ENCODE measurements at places on chromosomes 11 and 22.

- DNase-seq: no peak
Observed at GRCh38 chr22:36480941-36481392, 473 bp downstream of the TXN2 start.

GRCh38 chr11:64092111-64092760 lies 56.5 kb downstream of the FLRT1 start:
- DNase-seq: no peak

GRCh38 chr11:74024261-74025029 lies 15.6 kb upstream of the UCP3 start:
- DNase-seq: peak; percentile 57

DNA sequence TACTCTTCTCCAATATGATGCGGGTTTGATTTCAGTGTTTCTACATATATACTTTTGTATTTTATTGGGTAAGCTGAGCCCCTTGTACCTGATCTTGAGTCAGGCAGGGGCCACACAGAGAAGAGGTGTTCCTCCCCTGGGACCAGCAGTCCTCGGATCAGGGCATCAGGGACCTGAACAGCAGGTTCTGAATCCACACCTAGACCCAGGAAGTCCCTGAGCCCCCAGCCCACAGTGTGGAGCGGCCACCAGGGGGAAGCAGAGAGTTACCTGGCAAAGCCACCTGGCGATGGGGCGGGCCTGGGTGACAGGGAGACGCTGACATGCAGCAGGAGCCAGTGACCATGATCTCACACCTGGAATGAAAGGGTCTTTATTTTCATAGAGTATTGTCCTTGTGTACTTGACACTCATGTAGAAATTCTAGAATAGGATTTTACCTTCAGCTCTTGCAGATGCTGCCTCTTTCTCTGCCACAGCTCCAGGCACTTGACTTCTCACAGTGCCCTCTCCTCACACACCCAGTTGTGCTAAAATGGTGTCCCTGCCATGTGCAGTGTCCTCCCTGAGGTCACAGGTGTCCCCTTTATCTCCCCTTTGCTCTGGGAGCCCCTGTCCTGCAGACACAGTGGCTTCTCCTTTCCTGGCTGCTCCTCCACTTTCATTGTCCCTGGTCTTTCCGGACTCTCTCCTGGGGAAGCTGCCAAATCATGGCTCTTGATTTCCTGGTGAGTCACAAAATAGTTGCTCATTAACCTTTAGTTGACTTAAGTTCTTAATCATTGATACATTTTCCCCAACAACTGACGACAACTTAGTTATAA lies 48.5 kb downstream of the GGTLC2 start:
- DNase-seq: peak; percentile 58

DNA sequence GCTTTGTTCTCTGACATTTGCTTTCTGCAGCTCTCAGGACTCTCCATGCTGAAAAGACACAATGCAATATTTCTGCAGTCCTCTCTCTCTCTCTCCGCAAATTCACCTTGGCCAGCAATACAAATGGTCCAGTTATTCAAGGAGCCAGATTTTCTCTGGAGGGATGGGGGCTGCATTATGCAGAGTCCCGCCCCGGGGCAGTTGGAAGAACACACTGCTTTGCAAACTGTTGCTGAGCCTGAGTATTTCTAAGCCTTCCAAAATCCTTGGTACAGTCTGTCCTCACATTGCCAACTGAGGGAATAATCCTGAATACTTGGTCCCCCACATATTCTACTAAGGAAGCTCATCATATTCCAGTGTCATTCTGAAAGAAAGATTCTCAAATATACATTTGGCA lies 94.3 kb upstream of the ZC3H12C start:
- no peak for DNase-seq

DNA sequence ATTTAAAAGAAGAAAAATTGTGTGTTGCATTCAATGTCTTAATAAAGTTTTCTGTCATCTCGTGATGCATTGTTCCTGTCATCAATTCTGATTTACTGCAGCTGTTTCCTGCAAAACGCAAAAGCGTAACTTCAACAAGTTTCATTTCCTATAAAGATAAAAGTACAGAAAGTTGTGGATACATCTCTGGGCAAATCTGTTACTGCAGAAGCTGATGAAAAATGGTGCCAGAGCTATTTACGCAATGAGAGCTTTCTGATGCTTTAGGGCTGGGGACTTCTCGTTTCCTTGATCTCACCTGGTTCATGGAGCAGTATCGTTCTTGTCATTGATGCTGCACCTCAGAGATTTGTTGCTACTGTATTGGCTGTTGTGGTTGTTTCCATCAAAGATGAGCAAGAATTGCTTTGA lies 15.5 kb upstream of the MS4A12 start:
- DNase-seq: no peak

GRCh38 chr11:133162227-133162626 lies 370.1 kb downstream of the OPCML start:
- DNase-seq: no peak

- DNase-seq: peak; percentile 48
Observed at GRCh38 chr11:128716661-128717210, 22.9 kb downstream of the FLI1 start.

GRCh38 chr11:46410021-46410420 lies 18.4 kb upstream of the CHRM4 start:
- no peak for DNase-seq

- no peak for DNase-seq
Observed at GRCh38 chr11:128734103-128734831, 40.4 kb downstream of the FLI1 start.

DNA sequence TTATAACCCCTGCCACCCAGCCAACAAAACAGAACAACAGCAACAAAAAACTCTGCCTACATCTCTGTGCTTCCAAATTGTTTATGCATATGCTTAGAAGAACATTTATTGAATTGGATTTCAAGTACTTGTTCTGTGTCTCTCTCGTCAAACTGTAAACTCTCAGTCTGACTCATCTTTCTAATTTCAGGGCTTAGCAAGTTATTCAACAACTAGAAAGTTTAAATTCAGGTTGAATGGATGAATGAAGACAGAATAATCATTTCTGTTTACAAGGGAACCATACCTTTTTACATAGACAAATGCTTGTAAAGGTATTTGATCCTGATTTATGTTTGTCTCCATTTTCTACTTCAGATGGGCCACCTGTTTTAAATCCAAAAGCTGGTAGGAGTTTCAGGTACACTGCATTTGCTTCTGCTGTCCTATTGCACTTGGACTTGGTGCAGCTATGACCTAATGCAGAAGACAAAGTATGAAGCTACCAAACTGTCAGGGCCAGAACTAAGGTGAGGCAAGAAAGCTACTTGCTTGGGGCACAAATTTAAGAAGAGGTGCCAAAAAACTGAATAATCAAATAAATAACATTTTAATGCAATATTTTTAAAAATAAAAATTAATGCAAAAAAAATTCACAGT lies 1.6 kb upstream of the FBXO3 start:
- no peak for DNase-seq

GRCh38 chr11:73263640-73264039 lies 8.5 kb upstream of the P2RY6 start:
- DNase-seq: no peak

DNA sequence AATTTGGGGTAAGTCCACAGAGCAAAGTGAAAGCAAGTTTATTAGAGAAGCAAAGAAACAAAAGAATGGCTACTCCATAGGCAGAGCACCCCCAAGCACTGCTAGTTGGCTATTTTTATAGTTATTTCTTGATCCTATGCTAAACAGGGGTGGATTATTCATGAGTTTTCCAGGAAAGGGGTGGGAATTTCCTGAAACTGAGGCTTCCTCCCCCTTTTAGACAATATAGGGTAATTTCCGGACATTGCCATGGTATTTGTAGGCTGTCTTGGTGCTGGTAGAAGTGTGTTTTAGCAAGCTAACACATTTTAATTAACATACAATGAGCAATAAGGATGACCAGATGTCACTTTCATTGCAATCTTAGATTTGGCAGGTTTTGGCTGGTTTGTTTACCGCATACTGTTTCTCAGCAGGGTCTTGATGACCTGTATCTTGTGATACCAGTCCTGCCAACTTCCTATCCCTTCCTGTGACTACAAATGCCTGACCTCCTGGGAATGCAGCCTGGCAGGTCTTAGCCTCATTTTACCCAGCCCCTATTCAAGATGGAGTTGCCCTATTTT lies 937 bp upstream of the C1QTNF6 start:
- DNase-seq: no peak

DNA sequence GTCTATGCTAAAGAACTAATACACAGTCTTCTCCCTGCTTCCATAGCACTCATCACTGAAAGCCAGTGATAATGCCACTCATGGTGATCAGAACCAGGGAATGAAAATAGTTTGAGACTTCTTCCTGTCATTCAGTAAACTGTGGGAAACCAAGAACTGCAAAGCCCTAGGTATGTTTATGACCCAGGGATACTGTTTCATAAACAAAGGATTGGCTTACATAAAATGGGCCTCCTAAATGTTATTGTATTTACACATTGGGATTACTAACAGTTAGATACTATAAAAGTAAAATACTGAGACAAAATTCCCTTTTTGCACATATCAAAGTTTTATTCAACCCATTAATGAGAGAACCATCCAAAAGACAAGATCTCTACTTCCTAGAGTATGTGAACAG lies 21.3 kb upstream of the CWF19L2 start:
- no peak for DNase-seq

DNA sequence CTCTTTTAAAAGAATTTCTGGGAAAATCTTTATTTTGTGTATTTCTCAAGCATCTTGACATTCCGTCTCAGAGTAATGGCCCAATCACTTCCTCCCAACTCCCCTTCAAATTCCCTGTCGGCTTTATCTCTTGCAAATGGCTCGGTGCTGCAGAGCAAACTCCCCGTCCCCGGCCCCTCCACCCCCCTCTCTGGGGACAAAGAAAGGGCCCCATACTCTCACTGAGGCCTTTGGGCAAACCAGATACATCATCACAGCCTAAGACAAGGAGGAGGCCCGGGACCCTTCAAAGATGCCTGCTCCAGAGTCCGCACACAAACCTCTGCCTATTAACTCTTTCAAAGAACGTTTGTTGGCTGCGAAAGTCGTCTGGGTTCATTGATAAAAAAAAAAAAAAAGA lies 3.9 kb upstream of the SMIM38 start:
- DNase-seq: no peak

- no peak for DNase-seq
Observed at GRCh38 chr11:128409476-128409875, 177.9 kb downstream of the ETS1 start.

DNA sequence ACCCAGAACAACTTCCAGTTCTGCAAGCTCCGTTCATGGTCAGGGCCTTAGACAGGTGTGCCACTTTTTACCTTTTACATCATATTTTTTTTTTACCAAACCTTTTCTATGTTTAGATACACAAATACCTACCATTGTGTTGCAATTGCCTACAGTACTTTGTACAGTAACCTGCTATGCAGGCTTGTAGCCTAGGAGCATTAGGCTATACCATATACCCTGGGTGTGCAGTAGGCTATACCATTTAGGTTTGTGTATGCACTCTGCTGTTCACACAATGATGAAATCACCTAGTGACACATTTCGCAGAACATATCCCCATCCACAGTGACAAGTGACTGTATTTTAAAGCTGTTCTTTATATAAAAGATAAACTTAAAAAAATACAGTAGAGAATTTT lies 29.6 kb downstream of the APIP start:
- DNase-seq: no peak
